SJSA1 (cell line): ENCODE measurements at places on chromosomes 6 and 20. TPM values are rescaled to one million over a fixed set of nuclear protein-coding genes. Genes with fewer than 3 reads are reported as not detected.

Gene LSM2
- total RNA-seq = 72.6 and 89.4 TPM in 2 replicates

Gene GRIK2
- 0.97 and 2.3 TPM in 2 replicates for total RNA-seq

DNA sequence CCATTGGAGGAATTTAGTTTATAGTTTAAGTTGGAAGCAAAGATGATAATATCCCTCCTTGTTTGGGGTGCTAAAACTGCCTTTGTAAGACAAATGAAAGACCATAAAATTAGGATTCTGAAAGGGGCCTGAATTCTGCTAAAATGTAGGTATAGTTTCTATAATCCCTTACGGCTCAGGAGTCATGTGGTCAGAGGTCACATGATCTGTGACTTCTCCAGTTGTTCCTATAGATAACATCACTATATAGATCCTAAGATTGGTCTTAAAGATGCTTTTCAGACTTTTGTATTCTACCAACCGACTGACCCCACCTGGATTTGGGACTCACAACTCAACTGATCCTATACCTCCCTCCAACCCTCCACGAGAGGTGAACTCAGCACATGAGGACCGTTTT is 36.6 kb downstream of the ZNF311 start:
- no peak for DNase-seq
- no peaks in the 10 kb centered on the region for H3K27me3 ChIP-seq
- H3K4me3 ChIP-seq = no peak overlapping the region
- no peaks in the 10 kb centered on the region for H3K4me1 ChIP-seq

DNA sequence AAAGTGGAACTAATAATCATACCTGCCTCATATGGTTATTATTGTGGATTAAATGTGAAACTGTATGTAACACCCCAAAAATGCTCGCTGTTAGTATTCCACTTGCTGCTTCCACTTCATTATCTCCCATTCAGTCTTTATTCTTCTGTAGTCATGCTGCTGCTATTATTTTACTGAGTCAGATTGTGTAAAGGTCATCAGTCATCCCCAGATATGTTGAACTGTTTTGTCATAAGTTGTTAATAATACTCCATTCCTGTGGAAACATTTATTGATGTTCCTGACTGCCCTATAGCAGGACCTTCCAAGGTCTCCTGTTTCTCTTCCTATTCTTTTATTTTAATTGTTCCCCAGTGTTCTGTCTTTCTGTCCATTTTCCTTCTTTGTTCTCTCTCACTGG is 1148.3 kb downstream of the EPHA7 start:
- H3K4me3 ChIP-seq = no peak overlapping the region
- H3K36me3 ChIP-seq = no peaks in the 10 kb centered on the region
- no peaks in the 10 kb centered on the region for H3K4me1 ChIP-seq

DNA sequence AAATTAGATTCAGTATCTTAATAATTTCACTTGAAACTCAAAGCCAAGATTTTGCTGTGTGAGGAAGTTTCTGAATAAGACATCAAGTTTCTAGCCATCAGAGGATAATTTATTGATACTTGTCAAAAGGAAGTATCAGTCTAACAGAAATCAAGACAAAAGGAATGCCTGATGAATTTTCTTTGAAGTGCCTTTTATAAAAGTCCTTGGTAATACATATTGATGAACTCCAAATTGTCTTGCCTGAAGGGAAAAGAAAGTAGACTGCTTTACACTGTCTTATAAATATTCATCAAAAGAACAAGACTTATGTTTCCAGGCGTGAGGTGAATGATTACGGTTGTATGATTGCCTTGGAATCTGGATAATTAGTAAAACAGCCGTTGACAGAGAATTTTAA is 986.0 kb upstream of the MAP3K7 start:
- H3K27me3 ChIP-seq = no peaks in the 10 kb centered on the region
- no peak for DNase-seq
- H3K36me3 ChIP-seq = no peaks in the 10 kb centered on the region
- H3K4me3 ChIP-seq = no peak overlapping the region
- H3K4me1 ChIP-seq = no peaks in the 10 kb centered on the region
- H3K27ac ChIP-seq = no peak overlapping the region
